ENCODE measurements at places on chromosomes 5 and 9.

GRCh38 chr9:123447934-123448646, 92.1 kb downstream of the CRB2 start:
- no peak overlapping the region for H3K4me3 ChIP-seq
- DNase-seq: no peak
- H3K4me1 ChIP-seq: no peaks in the 10 kb centered on the region

DNA sequence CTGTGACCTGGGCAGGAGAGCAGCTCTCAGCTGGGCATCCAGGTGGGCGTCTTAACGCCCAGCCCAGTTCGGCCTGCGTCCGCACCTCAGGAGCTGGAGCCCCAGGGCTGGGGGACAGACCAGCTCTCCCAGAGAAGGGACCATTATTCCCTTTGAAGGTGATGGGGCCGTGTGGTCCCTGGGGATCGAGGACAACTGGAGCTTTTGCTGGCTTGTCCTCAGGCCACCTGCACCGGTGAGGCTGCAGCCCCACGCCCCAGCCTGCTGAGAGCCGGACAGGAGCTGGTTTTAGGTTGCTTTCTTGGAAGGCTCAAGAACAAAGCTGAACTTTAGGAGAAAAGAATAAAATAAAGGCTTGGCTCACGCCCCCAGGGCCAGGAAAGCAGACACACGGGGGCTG, 40.9 kb downstream of the NACC2 start:
- H3K4me3 ChIP-seq: no peak overlapping the region
- H3K4me1 ChIP-seq: peaks cover 52% of the 10 kb centered on the region

- H3K36me3 ChIP-seq: no peaks in the 10 kb centered on the region
- H3K27me3 ChIP-seq: no peaks in the 10 kb centered on the region
- H3K4me1 ChIP-seq: no peaks in the 10 kb centered on the region
- H3K27ac ChIP-seq: no peak overlapping the region
Measured at GRCh38 chr5:6819521-6819920, 106.3 kb downstream of the TENT4A start.

GRCh38 chr9:132181796-132182313, 20.0 kb downstream of the NTNG2 start:
- H3K27me3 ChIP-seq: peaks cover 8% of the 10 kb centered on the region
- H3K36me3 ChIP-seq: no peaks in the 10 kb centered on the region
- H3K27ac ChIP-seq: no peak overlapping the region
- DNase-seq: no peak
- no peak overlapping the region for H3K4me3 ChIP-seq
- peaks cover 38% of the 10 kb centered on the region for H3K4me1 ChIP-seq

GRCh38 chr5:136038635-136039034, 9.8 kb downstream of the TGFBI start:
- no peaks in the 10 kb centered on the region for H3K4me1 ChIP-seq
- no peak for DNase-seq
- H3K36me3 ChIP-seq: no peaks in the 10 kb centered on the region
- H3K27me3 ChIP-seq: no peaks in the 10 kb centered on the region

DNA sequence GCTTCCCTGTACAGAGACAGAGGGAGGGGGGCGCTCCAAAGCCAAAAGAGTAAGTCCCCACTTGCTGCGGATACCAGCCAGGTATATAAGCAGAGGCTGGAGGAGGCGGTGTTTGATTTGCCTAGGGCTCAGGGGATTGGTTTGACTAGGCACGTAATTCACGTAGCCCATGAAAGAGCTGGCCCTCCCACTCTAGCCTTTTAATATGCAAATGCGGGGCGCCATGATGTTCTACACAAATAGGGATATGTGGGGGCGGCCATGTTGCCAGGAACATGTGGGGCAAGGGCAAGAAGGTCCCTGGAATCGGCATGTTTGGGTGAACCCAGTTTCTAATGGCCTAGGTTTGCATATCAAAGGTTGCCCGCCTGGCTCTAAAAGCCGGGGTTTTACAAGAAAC, 3.3 kb upstream of the PRLR start:
- no peaks in the 10 kb centered on the region for H3K36me3 ChIP-seq
- no peak for DNase-seq
- H3K27me3 ChIP-seq: no peaks in the 10 kb centered on the region
- no peak overlapping the region for H3K27ac ChIP-seq
- H3K4me1 ChIP-seq: no peaks in the 10 kb centered on the region

DNA sequence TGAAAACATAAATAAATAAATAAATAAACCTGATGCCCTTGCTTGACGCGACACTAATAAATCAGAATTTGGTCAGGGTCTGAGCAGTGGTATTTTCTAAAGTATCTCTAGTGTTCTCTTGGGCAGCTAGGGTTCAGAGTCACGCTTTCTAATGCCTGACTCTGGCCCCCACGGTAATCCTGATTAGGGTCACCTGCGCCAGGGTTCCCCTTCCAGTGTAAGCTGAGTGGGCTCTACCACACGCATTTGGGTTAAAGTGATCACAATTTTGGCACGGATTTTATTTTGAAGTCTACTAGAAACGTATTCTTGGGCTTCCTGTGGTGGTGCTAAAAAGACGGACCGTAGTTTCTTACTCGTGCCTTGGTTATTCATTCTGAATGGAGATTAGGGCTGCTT, 651 bp downstream of the TTC1 start:
- peaks cover 18% of the 10 kb centered on the region for H3K36me3 ChIP-seq
- DNase-seq: no peak

GRCh38 chr5:38519476-38519875, 37.0 kb downstream of the LIFR start:
- no peaks in the 10 kb centered on the region for H3K4me1 ChIP-seq
- no peak for DNase-seq
- H3K27me3 ChIP-seq: no peaks in the 10 kb centered on the region
- H3K4me3 ChIP-seq: no peak overlapping the region

GRCh38 chr5:123124859-123125595, 36.0 kb downstream of the PRDM6 start:
- H3K4me1 ChIP-seq: no peaks in the 10 kb centered on the region
- no peak for DNase-seq
- H3K27me3 ChIP-seq: no peaks in the 10 kb centered on the region
- H3K4me3 ChIP-seq: no peak overlapping the region
- H3K36me3 ChIP-seq: no peaks in the 10 kb centered on the region

- peak overlapping the region; percentile 71 for H3K4me3 ChIP-seq
- no peaks in the 10 kb centered on the region for H3K36me3 ChIP-seq
- H3K27ac ChIP-seq: no peak overlapping the region
- H3K27me3 ChIP-seq: peaks cover 4% of the 10 kb centered on the region
Measured at GRCh38 chr9:97412626-97413385, 910 bp downstream of the TDRD7 start.

GRCh38 chr5:120082316-120083068, 381.6 kb upstream of the PRR16 start:
- H3K36me3 ChIP-seq: no peaks in the 10 kb centered on the region
- no peaks in the 10 kb centered on the region for H3K27me3 ChIP-seq
- no peak overlapping the region for H3K4me3 ChIP-seq
- H3K4me1 ChIP-seq: no peaks in the 10 kb centered on the region

- H3K27me3 ChIP-seq: no peaks in the 10 kb centered on the region
- H3K27ac ChIP-seq: no peak overlapping the region
- H3K36me3 ChIP-seq: no peaks in the 10 kb centered on the region
- no peak overlapping the region for H3K4me3 ChIP-seq
- no peaks in the 10 kb centered on the region for H3K4me1 ChIP-seq
Measured at GRCh38 chr9:109510506-109510905, 12.4 kb upstream of the PTPN3 start.

DNA sequence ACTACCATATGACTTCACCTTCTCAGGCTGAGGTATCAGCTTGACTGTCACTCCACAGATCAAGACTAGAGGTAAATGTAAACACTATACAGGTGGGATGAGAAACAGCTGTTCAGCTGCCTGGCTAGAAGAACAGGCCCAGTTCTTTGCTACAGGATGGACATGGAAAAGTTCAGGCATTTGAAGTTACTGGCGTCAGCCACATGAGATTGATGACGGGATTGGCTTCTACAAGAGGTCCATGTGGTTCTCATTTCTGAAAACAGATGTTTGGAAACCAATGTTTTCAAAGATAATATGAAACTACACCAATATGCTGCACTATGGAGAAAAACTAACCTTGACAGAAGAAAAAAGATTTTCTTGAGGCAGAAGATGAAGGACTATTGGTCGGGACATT, 324.1 kb downstream of the CDH10 start:
- H3K4me3 ChIP-seq: no peak overlapping the region
- H3K36me3 ChIP-seq: no peaks in the 10 kb centered on the region
- H3K27ac ChIP-seq: no peak overlapping the region
- no peaks in the 10 kb centered on the region for H3K4me1 ChIP-seq

- H3K27ac ChIP-seq: 0 out of 2 replicates have a peak overlapping the region, but pooled peaks have one; percentile 2
- peaks cover 64% of the 10 kb centered on the region for H3K36me3 ChIP-seq
- H3K27me3 ChIP-seq: no peaks in the 10 kb centered on the region
- no peak overlapping the region for H3K4me3 ChIP-seq
Measured at GRCh38 chr9:130701059-130702022, 7.8 kb downstream of the EXOSC2 start.

GRCh38 chr5:125326150-125326510, 579.7 kb upstream of the ZNF608 start:
- H3K27me3 ChIP-seq: no peaks in the 10 kb centered on the region
- no peaks in the 10 kb centered on the region for H3K36me3 ChIP-seq
- H3K4me1 ChIP-seq: no peaks in the 10 kb centered on the region
- no peak overlapping the region for H3K27ac ChIP-seq

DNA sequence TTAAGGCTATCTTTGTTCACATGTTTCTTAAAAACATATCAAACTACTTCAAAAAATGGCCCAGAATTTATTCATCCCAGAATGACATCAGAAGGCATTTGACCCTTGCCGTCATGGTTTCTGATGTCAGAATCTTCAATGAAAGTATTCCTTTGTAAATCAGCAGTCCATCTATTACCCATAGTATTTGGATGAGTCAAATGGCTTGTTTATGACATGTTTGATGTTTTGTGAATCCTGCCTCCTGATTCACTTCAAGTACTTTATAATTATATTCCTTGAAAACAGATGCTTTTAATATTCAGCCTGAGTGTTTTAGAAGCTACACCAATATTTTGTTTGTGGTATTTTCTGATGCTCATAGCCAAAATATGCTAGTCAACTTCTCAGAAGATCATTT, 200.8 kb upstream of the MEF2C start:
- DNase-seq: no peak
- H3K4me3 ChIP-seq: no peak overlapping the region
- 0 out of 2 replicates have a peak, but pooled peaks cover 2% of the 10 kb centered on the region for H3K4me1 ChIP-seq

DNA sequence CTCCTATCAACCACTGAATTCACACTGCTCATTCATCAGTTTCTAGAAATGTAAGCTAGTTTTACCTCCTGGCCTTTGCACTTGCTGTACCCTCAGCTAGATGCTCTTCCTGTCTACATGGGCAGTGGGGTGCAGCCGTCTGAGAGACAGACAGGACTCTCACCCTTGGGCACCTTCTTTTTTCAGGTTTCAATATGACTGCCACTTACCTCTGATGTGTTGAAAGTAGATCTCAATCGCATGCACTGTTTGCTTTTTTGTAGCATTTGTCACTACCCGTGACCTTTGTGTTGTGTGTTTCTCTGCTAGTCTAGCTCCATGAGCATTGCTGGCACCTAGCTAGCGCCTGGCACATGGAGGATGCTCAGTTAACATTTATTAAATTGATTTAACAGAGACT, 403.1 kb upstream of the TRPC7 start:
- no peak overlapping the region for H3K27ac ChIP-seq
- no peaks in the 10 kb centered on the region for H3K27me3 ChIP-seq
- no peaks in the 10 kb centered on the region for H3K36me3 ChIP-seq
- H3K4me1 ChIP-seq: no peaks in the 10 kb centered on the region

DNA sequence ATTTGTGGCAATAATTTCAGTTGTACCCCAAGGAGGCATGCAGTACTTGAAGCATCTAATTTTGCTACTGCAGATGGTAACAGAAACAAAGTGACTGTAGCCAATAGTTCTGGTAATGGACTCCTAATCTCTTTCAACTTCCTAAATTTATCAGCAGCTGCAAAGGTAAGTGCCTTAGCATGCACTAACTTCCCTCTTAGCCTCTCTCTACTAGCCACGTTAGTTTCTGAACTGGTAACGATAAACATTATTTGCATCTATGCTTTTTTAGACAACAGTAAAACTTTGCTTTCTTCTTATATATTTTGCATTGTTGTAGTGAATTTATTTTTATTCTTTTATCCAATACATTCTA, 6.2 kb upstream of the CKS2 start:
- H3K27me3 ChIP-seq: no peaks in the 10 kb centered on the region
- peaks cover 2% of the 10 kb centered on the region for H3K4me1 ChIP-seq
- peaks cover 16% of the 10 kb centered on the region for H3K36me3 ChIP-seq
- no peak overlapping the region for H3K4me3 ChIP-seq
- no peak for DNase-seq

GRCh38 chr9:130214776-130215340, 42.7 kb downstream of the NCS1 start:
- H3K36me3 ChIP-seq: peaks cover 7% of the 10 kb centered on the region
- H3K4me3 ChIP-seq: no peak overlapping the region
- no peak overlapping the region for H3K27ac ChIP-seq
- no peak for DNase-seq
- peaks cover 20% of the 10 kb centered on the region for H3K4me1 ChIP-seq

- no peaks in the 10 kb centered on the region for H3K27me3 ChIP-seq
- no peak overlapping the region for H3K4me3 ChIP-seq
- H3K36me3 ChIP-seq: no peaks in the 10 kb centered on the region
- no peak for DNase-seq
Measured at GRCh38 chr5:154138701-154139100, 51.8 kb upstream of the GALNT10 start.

GRCh38 chr5:24732184-24732583, 87.4 kb upstream of the CDH10 start:
- no peaks in the 10 kb centered on the region for H3K27me3 ChIP-seq
- H3K4me1 ChIP-seq: no peaks in the 10 kb centered on the region
- H3K36me3 ChIP-seq: no peaks in the 10 kb centered on the region
- no peak overlapping the region for H3K4me3 ChIP-seq
- no peak overlapping the region for H3K27ac ChIP-seq

- H3K4me3 ChIP-seq: no peak overlapping the region
- H3K27me3 ChIP-seq: no peaks in the 10 kb centered on the region
- no peak for DNase-seq
- no peak overlapping the region for H3K27ac ChIP-seq
- H3K36me3 ChIP-seq: no peaks in the 10 kb centered on the region
- H3K4me1 ChIP-seq: no peaks in the 10 kb centered on the region
Measured at GRCh38 chr9:89536145-89536574, 38.2 kb upstream of the SEMA4D start.

- no peak overlapping the region for H3K4me3 ChIP-seq
- no peak for DNase-seq
- H3K27ac ChIP-seq: no peak overlapping the region
- H3K36me3 ChIP-seq: no peaks in the 10 kb centered on the region
Measured at GRCh38 chr5:112549127-112549526, 130.1 kb upstream of the EPB41L4A start.

GRCh38 chr9:37217161-37217560, 96.8 kb downstream of the ZCCHC7 start:
- no peaks in the 10 kb centered on the region for H3K4me1 ChIP-seq
- DNase-seq: no peak
